ENCODE measurements at places on chromosomes 5 and 9.

- DNase-seq: no peak
Measured at GRCh38 chr9:26706223-26706622, 186.4 kb downstream of the CAAP1 start.

DNA sequence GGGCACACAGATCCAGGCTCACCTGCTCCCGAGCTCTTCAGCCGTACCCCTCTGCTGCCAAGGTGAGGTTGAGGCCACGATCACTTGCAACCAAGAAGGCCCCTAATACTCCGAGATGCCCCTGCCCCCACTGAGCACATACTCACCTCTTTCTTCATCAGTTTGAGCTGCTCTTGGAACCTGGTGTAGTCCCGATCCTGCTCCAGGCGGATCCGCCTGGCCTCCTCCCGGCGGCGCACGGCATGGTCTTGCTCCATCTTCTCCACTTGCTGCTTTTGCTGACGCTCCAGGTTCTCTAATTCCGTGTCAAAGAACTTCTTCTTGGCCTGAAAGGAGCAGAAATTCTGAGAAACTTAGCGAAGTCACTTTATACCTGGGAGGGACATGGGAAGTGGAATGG is 75.7 kb upstream of the FBXW11 start:
- DNase-seq: peak; percentile 36

- no peak for DNase-seq
Measured at GRCh38 chr9:5652821-5653220, 23.9 kb downstream of the RIC1 start.

GRCh38 chr5:81849770-81850367 is 99.0 kb upstream of the SSBP2 start:
- no peak for DNase-seq

- no peak for DNase-seq
Measured at GRCh38 chr5:124652514-124652819, 94.0 kb downstream of the ZNF608 start.

- DNase-seq: peak; percentile 61
Measured at GRCh38 chr9:91089405-91090129, 272.2 kb downstream of the AUH start.

DNA sequence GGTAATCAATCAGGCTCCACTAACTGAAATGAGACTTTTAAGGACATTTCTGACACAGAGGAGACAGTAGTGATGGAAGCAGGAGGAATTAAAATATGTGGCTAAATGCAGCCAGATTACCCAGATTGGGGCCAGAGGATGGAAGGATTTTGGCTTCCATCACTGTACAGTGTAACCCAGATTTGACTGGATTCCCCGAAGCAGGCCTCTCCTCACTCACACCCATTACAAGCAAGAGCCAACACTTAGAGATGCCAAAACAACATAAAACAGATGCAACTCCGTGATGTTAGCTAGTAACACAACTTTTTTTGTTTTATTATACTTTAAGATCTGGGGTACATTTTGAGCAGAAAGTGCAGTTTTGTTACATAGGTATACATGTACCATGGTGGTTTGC is 17.6 kb downstream of the TEK start:
- DNase-seq: no peak

GRCh38 chr5:165030971-165031370 is 1525.6 kb downstream of the MAT2B start:
- no peak for DNase-seq

DNA sequence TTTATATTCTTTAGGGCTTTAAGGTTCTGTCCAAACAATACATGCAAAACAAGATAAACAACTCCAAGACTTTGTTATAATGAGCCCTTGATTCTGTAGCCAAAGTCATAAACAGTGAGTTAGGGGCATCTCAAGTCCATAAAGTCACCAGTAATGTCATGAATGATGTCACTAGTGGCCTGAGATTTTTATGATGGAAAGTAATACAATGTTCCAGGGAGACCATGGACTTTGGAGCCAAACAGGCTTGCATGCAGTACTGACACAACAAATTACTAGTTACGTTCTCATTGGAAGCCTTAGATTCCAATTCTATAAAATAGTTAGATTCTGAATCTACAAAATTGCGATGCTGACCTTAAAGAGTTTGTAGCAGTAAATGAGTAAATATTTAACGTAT is 280.0 kb downstream of the HINT1 start:
- DNase-seq: no peak

DNA sequence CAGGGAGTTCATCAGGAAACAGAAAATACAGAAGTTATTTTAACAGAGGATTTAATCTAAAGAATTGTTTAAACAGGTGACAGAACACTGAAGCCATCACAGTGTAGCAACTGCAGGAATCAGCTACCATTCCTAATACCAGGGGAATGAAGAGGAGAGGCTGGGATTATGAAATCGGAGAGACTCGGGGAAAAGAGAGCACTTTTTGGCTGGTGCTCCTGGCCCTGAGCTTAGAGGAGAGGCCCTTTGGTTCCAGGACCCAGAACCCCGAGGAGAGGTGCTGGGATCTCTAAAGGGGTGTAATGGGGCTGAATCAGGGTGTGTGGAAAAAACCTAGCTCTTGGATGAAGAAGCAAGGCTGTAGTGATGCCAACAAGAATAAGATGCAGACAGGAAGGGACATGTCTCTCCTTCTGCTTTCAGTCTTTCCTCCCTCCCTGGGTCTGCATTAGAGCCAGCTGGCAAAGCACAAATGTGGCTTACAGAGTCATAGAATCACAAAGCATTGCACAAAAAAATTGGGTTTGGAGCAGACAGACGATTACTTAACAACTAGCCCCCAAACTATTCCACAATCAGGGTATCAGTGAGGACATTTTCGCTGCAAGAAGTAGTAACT is 11.6 kb upstream of the SFXN1 start:
- DNase-seq: no peak

DNA sequence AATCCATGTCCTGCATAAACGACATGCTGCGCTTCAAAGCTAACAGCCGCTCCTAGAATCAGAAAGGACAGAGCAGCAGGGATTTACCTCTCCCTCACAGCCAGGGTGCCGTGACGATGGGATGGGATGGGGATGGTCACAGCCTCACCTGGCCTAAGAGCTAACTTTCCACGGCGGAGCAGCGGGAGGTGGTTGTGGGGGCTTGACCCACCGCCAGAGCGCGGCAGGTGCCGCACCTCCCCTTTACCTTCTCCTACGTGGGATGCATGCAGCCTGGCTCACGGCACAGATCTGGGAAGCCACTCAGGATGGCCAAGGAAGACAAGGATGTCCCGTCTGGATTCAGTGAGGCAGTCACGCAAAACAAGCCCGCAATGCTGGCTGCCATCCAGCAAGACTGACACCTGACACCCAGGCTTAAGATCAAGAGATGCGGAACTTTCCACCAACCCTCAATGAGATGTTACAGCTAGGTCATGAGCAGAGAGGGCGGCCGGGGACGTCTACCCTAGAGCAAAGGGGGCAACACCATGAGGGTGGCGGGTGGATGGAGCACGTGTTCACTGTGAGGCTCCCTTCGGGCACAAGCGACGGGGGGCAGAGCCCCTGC is 5.8 kb downstream of the BRD9 start:
- no peak for DNase-seq

GRCh38 chr9:109314011-109314531 is 6.8 kb downstream of the EPB41L4B start:
- DNase-seq: no peak

- DNase-seq: no peak
Measured at GRCh38 chr9:27602954-27603353, 29.7 kb upstream of the C9orf72 start.

DNA sequence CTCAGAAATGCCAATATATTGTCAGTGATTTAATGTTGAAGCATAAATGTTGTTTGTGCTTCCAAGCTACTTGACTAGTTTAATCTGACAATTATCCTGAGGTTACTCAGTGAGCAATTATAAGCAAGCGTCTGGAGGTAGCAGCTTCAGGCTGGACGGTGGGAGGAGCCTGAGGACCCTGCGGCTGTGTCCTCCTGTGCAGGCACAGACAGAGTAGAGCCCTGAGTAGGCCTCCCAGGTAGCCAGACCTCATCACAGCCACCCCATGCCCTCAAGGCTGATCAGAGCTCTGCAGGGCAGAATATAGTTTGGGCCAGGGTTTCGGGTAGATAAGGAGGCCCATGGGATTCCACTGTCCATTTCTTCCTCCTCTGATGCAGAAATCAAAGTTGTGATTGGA is 153.6 kb downstream of the DRD1 start:
- DNase-seq: no peak

- no peak for DNase-seq
Measured at GRCh38 chr5:3715062-3715461, 119.4 kb downstream of the IRX1 start.

- no peak for DNase-seq
Measured at GRCh38 chr9:111008158-111009075, 29.9 kb downstream of the LPAR1 start.

DNA sequence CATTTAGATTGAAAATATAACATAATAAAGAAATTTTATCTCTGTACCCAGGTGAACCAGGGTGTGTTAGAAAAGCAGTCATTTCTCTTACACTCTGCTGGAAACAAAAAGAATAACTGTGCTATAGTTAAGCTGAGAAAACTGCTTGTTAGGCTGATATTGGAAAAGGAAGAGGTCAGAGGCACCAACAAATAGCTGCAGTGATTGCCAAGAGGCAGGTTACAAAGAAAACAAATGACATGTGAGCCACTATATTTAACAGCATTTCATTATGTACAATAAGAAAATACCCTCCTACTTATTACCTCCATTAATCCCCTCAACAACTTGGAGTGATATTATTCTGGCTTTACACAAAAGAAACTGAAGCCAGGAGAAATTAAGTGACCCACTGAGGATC is 607.9 kb upstream of the TLE4 start:
- no peak for DNase-seq

DNA sequence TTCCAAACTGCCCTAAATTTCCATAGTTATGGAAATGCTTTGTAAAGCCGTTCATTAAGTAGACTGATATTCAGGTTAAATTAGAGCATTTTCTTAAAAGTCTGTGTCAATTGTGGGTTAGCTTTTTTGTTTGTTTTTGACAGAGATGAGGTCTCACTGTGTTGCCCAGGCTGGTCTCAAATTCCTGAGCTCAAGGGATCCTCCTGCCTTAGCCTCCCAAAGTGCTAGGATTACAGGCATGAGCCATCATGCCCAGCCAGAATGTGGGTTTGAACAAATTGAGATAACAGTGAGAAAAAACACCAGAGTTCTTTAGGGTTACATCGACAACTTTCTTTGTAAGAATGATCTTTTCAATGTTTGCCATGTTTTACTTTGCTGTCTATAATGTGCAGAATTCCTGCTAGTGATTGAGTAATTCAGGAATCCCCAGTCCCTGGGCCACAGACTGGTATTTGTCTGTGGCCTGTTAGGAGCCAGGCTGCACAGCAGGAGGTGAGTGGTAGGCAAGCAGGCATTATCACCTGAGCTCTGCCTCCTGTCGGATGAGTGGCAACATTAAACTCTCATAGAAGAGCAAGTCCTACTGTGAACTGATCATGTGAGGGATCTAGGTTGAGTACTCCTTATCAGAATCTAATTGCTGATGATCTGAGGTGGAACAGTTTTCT is 80.5 kb downstream of the RAI14 start:
- no peak for DNase-seq

- DNase-seq: no peak
Measured at GRCh38 chr5:113031104-113031503, 54.5 kb downstream of the DCP2 start.

DNA sequence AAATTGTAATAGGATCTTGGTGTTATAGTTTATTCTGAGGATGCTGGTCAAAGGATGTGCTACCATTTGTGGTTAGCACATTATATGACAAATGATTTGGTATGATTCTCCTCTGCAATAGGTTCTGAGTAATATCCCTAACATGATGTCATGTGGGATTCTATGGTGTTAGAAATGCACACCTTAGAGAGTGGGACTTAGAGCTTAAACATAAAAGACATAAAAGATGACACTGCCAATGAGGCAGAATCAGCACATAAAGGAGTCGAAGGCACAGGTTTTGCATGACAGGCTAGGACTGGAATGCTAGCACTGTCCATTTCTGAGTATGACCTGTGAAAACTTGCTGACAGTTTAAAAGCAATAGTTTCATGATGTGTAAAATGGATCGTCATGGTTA is 100.4 kb downstream of the OSTF1 start:
- DNase-seq: no peak

GRCh38 chr5:135437796-135438560 is 9.2 kb downstream of the DCANP1 start:
- DNase-seq: no peak
